Thoracic aorta (tissue), 2 donors: ENCODE measurements at places on chromosomes 2 and 18.
A peak's percentile ranks its signal among the peaks of the same experiment; 100 is the strongest.

- no peak overlapping the region for H3K27ac ChIP-seq
- no peak overlapping the region for H3K4me3 ChIP-seq
These were observed 56.0 kb downstream of the ABCA12 start for GRCh38 chr2:215082446-215082845.

DNA sequence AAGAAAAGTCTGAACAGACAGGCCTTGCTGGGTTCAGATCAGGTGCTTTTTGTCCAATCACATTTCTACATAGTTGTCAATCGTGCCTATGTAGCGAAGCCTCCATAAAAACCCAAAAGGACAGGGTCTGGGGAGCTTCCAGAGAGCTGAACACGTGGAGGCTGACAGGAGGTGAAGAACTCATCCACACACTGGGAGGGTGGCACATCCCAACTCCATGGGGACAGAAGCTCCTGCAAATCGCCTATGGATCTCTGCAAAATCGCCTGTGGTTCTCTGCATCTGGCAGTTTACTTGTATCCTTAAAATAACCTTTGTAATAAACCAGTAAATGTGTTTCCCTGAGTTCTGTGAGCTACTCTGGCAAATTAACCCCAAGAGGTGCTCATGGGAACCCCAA is 12.4 kb downstream of the ALPK2 start:
- H3K27me3 ChIP-seq, result no peaks in the 10 kb centered on the region
- H3K27ac ChIP-seq, result no peak overlapping the region
- no peaks in the 10 kb centered on the region for H3K4me1 ChIP-seq
- no peak for DNase-seq

DNA sequence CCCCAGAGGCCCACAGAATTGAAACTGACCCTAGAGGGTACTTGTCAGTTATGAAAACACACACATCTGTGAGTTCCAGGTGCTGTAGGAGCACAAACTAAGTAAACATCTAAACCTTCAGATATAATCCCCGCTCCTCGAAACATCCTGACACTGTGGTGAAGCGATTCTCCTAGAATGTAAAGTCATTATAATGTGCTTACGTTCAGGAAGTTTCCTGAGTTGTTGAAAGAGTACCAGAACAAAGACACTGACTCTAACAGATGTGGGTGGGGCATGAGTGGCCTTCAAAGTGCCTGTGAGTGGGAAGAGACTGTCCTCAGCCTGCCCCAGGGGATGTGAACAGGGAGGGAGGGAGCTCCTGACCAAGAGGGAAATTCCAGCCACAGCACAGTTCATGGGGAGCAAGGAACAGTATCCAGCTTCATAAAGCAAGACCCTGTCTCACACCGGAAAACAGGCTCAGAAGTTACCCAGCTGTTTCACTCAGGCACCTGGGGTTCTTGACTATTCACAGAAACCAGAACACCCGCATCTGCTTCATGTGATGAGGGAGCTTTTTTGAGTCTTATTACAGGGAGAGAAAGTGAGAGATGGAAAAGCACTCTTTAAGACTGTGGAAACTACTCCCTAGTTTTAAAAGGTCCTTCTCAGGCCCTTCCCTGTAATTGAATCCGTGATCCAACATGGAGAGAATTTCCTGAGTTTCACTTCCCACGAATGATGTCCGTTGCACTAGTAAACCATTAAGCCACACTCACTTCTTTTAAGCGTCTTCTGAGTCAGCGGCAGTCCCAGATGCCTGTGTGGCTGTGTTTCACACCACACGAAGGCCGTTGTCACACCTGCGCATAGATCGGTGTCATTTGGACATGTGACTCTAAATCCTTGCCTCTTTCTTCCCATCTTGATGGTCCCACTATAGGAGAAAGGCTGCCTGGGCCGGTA is 88.6 kb upstream of the EML6 start:
- H3K27ac ChIP-seq, result no peak overlapping the region
- H3K4me1 ChIP-seq, result peaks cover 62% of the 10 kb centered on the region
- peaks cover 28% of the 10 kb centered on the region for H3K36me3 ChIP-seq
- no peak for DNase-seq
- H3K4me3 ChIP-seq, result peak overlapping the region; percentile 26

- peaks cover 30% of the 10 kb centered on the region for H3K4me1 ChIP-seq
- no peaks in the 10 kb centered on the region for H3K27me3 ChIP-seq
- no peak for DNase-seq
- H3K4me3 ChIP-seq, result no peak overlapping the region
- H3K27ac ChIP-seq, result no peak overlapping the region
These were observed 5.2 kb downstream of the APCDD1 start for GRCh38 chr18:10459587-10459986.

- H3K36me3 ChIP-seq, result no peaks in the 10 kb centered on the region
- peak overlapping the region; percentile 2 for H3K27ac ChIP-seq
- peaks cover 96% of the 10 kb centered on the region for H3K4me1 ChIP-seq
- no peak overlapping the region for H3K4me3 ChIP-seq
These were observed 121.0 kb downstream of the RBMS1 start for GRCh38 chr2:160372585-160372984.

- no peaks in the 10 kb centered on the region for H3K36me3 ChIP-seq
- H3K4me1 ChIP-seq, result peaks cover 6% of the 10 kb centered on the region
- no peak for DNase-seq
- H3K27me3 ChIP-seq, result no peaks in the 10 kb centered on the region
These were observed 16.0 kb downstream of the TET3 start for GRCh38 chr2:74000666-74001065.

DNA sequence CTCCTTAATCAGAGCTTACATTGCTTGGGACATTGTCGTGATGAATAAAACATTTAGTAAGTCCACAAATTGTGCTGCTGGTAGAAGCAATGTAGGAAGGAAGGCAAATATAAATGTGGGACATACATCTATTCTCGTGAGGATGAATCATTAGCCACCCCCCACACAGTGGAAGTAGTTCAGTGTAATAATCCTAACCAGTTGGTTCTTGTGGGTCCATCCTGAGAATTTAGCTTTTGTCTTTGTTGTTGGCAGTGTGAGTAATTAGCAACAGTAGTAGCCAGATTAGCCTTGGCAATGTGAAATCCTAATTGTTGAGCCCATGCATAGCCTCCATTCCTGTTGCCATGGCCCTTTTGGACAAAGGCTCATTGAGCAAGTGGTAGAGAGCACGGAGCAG is 532.1 kb downstream of the FBXO15 start:
- DNase-seq, result no peak
- H3K27me3 ChIP-seq, result no peaks in the 10 kb centered on the region
- no peaks in the 10 kb centered on the region for H3K4me1 ChIP-seq

DNA sequence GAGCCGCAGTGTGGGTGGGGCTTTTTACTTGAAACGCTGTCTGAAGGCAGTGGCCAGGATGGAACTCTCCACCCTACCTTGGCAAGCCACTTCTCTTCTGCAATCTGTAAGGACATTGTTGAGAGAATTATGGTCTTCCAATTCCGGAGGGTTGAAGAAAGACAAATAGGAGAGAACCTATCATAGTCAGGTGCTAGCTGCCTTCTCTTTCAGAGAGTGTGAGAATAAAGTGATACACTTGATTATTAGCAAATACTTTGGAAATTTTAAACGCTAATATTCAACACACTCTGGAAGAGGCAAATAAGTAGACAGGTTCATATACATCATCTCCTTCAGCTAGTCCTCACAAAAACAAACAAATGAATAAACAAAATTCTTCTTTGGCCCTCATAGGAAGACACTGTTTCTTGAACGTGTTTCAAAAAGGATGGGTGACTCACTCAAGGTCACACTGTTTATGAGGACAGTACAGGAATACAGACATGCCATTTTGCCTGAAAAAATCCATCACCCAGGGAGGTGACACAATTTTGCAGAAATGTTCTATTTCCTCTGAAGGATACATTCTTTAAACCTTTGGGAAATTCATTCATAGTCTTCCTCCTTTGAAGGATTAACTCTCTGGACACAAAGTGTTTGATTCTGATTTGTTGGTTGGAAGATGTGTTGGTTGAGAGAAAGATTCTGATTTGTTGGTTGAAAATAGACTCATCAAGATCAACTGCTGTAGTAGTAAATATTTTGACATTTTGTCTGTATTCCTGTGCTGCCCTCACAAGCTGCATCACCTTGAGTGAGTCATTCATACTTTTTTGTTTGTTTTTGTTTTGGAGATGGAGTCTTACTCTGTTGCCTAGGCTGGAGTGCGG is 2.2 kb upstream of the IL1RN start:
- H3K4me3 ChIP-seq, result no peak overlapping the region
- H3K27me3 ChIP-seq, result no peaks in the 10 kb centered on the region
- H3K4me1 ChIP-seq, result no peaks in the 10 kb centered on the region

GRCh38 chr18:46754661-46755292 is 2.1 kb downstream of the ST8SIA5 start:
- no peak overlapping the region for H3K27ac ChIP-seq
- H3K36me3 ChIP-seq, result no peaks in the 10 kb centered on the region
- DNase-seq, result no peak
- no peak overlapping the region for H3K4me3 ChIP-seq
- H3K4me1 ChIP-seq, result peaks cover 27% of the 10 kb centered on the region

DNA sequence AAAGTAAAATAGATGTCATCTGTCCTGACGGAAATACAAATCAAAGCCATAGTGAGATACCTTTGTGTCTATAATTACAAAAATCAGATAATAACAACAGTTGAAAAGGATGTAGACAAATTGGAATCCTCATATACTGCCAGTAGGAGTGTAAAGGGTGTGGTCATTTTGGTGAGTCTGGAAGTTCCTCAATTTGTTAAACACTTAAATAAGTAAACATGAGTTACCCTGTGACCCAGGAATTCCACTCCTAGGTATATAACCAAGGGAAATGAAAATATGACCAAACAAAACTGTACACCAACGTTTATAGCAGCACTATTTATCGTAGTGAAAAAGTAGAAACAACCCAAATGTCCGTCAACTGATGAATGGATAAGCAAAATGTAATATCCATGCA is 24.0 kb downstream of the R3HDM1 start:
- H3K27me3 ChIP-seq, result no peaks in the 10 kb centered on the region
- no peak for DNase-seq
- H3K27ac ChIP-seq, result no peak overlapping the region
- H3K36me3 ChIP-seq, result no peaks in the 10 kb centered on the region
- H3K4me1 ChIP-seq, result no peaks in the 10 kb centered on the region

- no peak for DNase-seq
- no peaks in the 10 kb centered on the region for H3K27me3 ChIP-seq
- H3K4me1 ChIP-seq, result no peaks in the 10 kb centered on the region
- no peak overlapping the region for H3K27ac ChIP-seq
- H3K4me3 ChIP-seq, result no peak overlapping the region
These were observed 1530.9 kb upstream of the LRRTM1 start for GRCh38 chr2:81835321-81836000.

- no peaks in the 10 kb centered on the region for H3K4me1 ChIP-seq
- H3K27me3 ChIP-seq, result no peaks in the 10 kb centered on the region
- no peaks in the 10 kb centered on the region for H3K36me3 ChIP-seq
- H3K27ac ChIP-seq, result no peak within 1 kb of the TSS
- DNase-seq, result no peak
- H3K4me3 ChIP-seq, result no peak within 1 kb of the TSS
These were observed at the start of gene SERPINB13 for GRCh38 chr18:63586966-63587365. TSS of gene SERPINB13 (plus strand) at chr18:63587343. CDS start at chr18:63588668, 1,325 bp downstream.

DNA sequence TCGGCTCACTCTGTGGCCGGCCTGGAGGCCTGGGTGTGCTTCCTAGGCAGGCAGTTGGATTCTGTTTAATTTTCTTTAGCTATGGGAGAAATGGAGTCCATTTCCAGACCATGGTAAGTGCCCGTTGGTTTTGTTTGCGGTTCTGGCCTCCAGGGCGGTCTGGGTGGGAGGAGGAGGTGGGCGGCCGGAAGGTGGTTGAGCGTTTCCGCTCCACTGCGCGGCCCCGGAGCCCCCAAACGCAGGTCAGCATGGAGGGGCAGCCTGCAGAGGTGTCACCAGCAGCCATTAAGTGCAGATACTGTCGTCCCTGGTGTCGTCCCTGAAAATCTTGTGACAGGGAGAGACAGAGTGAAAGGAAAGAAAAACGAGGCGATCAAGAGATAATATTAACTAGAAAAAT is 303.9 kb downstream of the GBX2 start:
- H3K4me3 ChIP-seq, result no peak overlapping the region
- H3K36me3 ChIP-seq, result no peaks in the 10 kb centered on the region
- H3K27ac ChIP-seq, result no peak overlapping the region
- no peaks in the 10 kb centered on the region for H3K4me1 ChIP-seq

- no peaks in the 10 kb centered on the region for H3K36me3 ChIP-seq
- H3K27ac ChIP-seq, result peak overlapping the region; percentile 50
- no peaks in the 10 kb centered on the region for H3K27me3 ChIP-seq
These were observed 270.2 kb downstream of the LOXHD1 start for GRCh38 chr18:46386788-46387187.
